ENCODE measurements at places on chromosomes 7 and 10.

GRCh38 chr10:28788762-28789161 lies 111.4 kb downstream of the BAMBI start:
- DNase-seq = no peak

- DNase-seq = no peak
Measured at GRCh38 chr10:12308736-12309375, 40.5 kb upstream of the CAMK1D start.

GRCh38 chr7:131305152-131305551 lies 22.5 kb upstream of the MKLN1 start:
- DNase-seq = no peak

- no peak for DNase-seq
Measured at GRCh38 chr10:121104476-121105111, 253.4 kb downstream of the WDR11 start.

DNA sequence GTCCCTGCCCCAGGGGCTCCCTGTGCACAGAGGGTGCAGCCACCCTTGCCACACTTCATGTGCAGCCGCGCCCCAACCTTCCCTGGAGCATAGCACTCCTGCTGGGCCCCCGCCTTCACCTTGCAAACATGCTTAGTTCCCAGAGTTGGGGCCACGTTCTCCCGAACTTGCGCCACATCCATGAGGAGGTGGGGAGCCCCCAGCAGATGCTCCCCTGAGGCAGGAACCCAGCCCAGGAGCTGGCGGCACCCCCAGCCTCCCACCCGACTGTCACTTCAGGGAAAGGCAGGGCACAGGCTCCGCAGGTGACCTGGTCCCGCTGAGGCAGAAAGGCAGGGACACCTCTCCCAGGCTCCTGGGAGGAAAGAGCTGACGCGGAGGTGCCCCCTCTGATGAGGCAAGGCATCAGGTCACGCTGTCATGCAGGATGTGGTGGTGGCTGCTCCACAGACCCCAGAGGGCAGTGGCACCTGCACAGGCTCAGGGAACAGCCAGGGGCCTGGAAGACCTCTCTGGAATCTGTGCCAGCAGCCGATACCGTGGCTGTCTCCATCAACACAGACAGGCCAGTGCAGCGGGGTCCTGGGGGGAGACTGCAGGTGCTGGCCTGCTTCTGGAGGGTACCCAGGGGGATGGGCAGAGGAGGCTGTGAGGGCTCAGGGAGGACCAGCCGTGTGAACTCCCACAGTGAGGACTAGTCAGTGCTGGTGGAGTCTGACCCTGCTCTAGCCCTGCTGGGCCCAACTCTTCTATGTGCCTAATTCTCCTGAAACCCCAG lies 221.3 kb downstream of the MAD1L1 start:
- no peak for DNase-seq

DNA sequence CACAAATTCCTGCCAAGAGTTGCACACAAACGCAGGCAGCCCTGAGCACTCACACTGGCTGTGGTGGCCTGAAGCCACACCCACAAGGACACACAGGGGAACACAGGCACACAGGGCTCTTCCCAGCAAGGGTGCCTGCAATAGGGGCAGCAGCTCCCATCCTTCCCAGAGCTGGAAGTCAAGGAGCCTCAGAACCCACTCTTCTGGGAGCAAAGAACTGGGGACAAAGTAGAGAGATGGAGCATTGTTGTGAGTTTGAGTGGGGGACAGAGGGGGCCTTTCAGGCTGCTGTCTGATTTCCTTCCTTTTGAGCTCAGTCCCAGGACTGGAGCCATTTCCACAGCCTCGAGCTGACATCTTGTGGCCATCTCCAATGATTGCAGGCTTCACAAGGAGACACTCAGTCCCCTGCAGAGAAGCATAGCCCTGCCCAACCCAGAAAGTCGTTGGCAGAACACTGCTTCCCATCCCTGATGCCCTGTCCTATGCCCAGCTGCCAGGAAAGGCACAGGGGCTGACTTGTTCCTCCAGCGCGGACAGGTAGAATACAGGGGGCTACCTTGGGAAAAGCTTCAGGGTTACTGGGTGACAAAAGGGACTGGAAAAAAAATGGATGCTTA lies 34.4 kb upstream of the SLF2 start:
- no peak for DNase-seq

- no peak for DNase-seq
Measured at GRCh38 chr7:50270531-50271018, 33.9 kb upstream of the IKZF1 start.

GRCh38 chr7:44272456-44272855 lies 52.9 kb downstream of the CAMK2B start:
- DNase-seq = no peak

DNA sequence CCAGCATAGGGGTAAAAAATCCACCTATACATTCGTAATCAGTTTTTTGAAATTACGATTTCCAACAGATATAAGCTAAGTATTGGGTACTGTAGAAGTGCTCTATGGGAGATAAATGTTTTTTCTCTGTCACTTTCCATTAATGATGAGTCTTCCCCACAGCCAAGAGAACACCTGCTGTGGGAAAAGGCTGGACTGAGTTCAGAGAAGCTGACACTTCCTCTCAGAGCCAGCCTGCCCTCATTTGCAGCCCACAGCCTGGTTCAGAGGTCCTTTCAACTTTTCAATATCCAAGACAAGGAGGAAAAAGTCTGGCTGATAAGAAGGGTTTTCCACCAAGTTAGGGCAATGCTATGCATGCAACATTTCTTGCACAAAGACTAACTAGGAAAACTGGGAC lies 64.5 kb upstream of the DNAJB12 start:
- no peak for DNase-seq

GRCh38 chr7:101921061-101921460 lies 103.6 kb downstream of the CUX1 start:
- DNase-seq = no peak

GRCh38 chr7:106864298-106865081 lies 592 bp upstream of the PIK3CG start:
- no peak for DNase-seq

DNA sequence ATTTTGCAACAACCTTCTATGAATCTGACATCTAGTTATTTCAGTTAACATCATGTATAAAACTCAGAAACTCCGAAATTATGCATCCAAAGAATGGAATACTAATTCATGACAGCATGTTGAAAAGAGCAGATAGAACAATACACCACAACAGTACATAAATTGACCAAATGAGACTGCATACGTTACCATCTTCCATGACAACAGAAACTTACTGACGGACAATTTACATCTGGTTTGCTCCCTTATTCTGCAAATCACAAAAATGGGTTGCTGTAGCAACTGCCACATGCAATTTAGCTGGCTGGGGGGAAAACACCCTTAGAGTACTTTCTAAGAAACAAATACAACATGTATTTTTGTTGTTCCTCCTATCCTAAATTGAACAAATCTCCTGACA lies 14.3 kb downstream of the LRRN3 start:
- DNase-seq = no peak

GRCh38 chr10:2137549-2138174 lies 400.3 kb upstream of the ADARB2 start:
- DNase-seq = no peak

DNA sequence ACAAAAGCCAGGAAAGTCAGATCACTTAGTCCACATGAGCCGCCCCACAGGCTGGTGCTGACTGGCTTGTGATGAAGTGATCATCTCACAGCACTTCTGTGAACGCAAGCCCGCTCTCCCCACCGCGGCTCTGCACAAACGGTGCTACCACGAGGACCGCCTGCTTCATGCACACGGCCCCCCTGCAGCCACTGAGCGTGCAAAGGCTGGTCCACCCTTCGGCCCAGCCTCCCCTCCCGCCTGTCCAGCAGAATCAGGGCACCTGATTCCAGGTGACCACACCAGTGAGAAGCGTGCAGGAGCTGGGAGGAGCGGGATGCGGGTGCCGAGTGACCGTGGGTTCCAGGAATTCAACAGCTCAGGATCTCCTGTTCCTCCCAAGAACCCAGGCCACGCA lies 32.2 kb downstream of the MAD1L1 start:
- DNase-seq = no peak

- no peak for DNase-seq
Measured at GRCh38 chr10:87642988-87643387, 16.7 kb upstream of the PAPSS2 start.

DNA sequence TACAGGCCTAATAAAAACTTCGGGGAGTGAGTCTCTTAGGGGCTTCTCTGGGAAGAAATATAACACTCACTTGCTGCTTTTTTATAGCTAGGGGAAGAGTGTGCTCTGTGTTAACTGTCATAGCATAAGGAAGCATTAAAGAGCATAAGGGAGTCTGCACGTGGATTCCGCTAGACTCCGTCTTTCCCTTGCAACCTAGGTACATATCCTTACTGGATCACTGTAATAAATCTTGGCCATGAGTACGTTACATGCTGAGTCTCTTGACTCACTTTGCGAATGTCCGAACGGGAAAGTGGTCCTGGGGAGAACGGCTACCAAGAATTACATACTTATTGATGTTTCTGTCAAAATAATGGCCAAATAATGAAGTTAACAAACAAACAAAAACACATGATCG lies 999.1 kb upstream of the MBL2 start:
- no peak for DNase-seq

DNA sequence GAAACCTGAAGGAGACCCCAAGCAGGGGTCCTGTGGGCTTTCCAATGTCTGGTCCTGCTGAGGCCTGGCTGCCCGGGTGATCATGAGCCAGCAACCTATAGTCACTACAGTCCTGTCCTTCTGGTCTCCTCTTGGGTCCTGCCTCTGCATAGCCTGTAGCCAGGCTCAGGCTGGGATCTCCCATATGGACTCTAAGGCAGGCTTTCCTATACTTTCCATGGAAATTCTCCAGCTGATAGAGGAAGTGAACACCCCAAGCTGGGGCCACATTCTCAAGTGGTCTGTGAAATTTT lies 26.4 kb downstream of the ANXA8 start:
- DNase-seq = no peak

GRCh38 chr10:96585736-96586418 lies 935 bp downstream of the TM9SF3 start:
- DNase-seq = no peak

DNA sequence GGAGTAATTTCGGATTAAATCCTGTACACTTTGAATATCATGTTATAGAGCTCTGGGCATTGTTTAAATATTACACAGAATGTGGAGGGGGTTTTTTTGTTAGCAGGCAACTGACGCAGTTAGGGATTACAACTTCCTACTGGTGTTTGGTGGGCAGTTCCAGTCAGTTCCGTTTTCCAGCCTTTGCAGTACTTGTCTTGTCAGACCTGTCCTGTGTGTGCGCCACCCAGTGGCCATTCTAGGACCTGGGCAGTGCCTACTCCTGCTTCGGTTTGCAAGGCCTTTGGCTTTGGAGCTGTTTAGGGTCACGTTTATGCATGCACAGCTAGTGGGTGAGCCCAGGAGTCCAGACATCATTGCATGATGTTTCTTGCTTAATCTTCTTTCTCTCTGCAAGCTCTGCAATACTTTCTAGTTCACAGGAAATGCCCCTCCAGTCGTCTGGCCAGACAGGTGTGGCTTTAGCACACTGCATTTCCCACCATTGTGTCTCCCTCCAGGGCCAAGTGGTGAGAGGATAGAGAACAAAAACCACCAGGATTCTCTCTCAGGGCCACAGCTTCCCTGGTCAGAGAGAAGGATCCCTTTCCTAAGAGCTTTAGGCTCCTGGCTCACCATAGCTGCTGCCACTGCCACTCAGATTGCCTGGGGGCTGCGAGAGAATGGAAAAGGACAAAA lies 96.5 kb upstream of the TARP start:
- DNase-seq = peak; percentile 32

DNA sequence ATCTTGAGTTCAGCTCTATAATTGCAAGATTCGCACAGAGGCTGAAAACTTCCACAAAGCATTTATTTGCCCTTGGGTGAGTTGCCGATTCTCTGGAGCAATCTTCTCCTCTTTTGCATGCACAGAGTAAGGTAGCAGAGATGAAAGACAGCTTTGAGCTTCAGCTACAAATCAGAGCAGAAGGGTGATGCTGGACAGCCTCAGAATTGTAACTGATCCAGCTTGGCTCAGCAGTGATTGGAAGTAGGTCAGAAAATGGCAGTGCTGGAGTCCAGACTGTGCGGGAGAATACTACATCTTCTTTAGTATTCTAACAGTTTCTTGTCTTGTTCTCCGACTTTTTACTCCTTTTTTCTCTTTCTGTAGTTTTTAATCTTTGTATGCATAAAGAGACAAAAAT lies 55.4 kb upstream of the CDC14C start:
- DNase-seq = no peak

- no peak for DNase-seq
Measured at GRCh38 chr10:59346321-59346720, 16.0 kb downstream of the FAM13C start.

GRCh38 chr7:137904833-137905232 lies 58.1 kb upstream of the DGKI start:
- no peak for DNase-seq

DNA sequence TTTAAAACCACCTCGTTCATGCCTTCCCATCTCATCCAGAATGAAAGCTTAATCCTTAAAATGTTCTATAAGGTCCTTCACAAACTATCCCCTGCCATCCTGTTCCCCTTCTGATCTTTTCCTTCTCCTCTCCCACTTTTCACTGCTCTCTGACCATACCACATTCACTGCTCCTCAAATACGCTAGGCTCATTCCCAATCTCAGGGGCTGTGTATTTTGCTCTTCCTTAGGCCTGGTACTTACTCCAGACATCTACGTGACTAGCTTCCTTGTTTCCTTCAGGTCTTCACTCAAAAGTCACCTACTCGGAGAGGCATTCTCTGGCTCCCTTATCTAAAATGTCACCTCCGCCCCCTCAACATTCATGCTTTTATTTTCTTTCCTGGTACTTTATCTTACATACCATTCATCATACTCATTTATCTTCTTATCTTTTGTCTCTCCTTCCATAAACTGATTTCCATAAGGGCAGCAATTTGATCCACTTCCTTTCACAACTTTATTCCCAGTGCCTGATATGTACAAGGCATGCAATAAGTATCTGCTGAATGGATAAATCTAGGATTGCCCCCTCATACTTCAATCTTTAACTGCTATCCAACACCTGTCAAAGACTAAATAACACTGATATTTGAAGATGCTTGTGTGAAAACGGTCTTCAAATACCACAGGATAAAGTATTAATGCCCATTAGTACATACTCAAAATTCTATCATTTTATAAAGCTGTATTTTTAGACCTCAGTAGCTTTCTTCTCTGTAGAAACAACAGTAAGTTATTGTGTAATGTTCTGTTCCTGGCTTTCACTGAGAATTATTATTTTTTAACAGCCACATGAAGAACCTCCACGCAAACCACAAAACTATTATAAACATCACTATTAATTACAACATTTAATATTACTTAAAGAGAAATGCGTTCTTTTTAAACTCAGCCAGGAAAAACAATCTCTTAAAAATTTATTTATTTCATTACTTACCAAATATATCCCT lies 27.0 kb downstream of the JMJD1C start:
- no peak for DNase-seq

GRCh38 chr7:92788559-92789183 lies 47.7 kb downstream of the CDK6 start:
- no peak for DNase-seq

- DNase-seq = no peak
Measured at GRCh38 chr10:127877699-127878098, 15.0 kb downstream of the CLRN3 start.

DNA sequence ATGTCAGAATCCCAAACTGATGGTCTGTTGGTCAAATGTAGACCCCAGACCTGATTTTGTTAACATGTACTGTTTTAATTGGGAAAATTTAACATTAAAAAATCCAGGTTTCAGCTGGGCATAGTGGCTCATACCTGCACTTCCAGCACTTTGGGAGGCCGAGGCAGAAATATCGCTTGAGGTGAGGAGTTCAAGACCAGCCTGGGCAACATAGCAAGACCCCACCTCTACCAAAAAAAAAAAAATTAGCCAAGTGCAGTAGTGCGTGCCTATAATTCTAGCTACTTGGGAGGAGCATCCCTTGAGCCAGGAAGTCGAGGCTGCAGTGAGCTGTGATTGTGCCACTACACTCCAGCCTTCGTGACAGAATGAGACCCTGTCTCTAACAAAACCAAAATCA lies 15.9 kb upstream of the CAMK2G start:
- no peak for DNase-seq

Measured in thoracic aorta (tissue), 2 donors.